ENCODE measurements at places on chromosomes 5 and 9.
A peak's percentile ranks its signal among the peaks of the same experiment; 100 is the strongest.

DNA sequence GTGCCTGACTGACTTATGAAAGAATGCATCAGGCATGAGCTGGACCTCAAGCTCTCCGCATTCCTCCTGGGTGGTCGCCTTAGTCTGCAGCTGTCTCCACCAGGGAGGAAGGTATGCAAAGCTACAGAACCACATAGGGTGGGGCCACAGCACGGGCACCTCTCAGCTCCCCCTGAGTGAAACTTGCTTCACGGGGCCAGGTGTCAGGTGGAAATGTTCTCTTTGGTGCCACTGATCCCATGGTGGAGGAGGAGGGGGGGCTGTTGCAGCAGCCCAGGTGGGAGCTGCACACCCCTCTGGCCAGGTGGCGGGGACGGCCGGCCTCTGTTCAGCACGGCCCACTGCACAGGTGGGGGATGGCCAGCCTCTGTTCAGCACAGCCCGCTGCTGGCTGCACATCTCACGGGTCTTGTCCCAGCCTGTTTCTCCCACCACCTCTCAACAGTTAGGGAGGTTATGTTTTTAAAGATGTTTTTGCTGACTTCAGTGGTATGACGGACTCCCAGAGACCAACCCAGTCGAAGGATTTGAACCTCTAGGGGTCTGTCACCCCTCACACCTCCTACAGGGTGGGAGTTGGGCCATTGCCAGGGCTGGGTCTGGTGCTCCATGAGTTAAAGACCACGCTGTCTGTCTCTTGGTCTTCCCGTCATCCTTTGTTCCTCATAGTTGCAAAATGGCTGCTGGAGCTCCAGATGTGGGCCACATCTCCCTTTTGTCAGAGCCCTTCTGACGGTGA lies 34.3 kb downstream of the MRPL36 start:
- DNase-seq, result no peak

- DNase-seq, result no peak
Observed at GRCh38 chr9:114304416-114305188, 18.3 kb upstream of the ORM1 start.

DNA sequence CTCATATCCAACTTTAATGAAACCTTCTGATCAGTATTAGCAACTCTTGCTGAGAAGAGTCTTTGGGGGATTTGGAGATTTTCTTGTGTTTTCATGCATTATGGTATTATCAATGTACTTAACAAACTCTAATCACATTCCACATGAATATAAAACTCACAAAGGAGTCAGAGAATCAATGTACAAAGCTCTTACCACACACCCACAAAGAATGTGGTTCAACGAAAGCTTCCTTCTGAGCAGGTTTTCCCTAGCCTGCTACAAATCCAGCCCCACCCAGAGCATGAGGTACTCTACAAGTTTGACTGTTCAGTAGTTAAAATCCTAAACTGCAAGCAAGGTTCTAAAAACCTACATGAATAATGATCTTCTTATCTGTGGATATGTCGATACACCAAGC lies 210.1 kb downstream of the TARS1 start:
- no peak for DNase-seq

GRCh38 chr5:58114324-58114723 lies 345.6 kb downstream of the PLK2 start:
- DNase-seq, result peak; percentile 83

DNA sequence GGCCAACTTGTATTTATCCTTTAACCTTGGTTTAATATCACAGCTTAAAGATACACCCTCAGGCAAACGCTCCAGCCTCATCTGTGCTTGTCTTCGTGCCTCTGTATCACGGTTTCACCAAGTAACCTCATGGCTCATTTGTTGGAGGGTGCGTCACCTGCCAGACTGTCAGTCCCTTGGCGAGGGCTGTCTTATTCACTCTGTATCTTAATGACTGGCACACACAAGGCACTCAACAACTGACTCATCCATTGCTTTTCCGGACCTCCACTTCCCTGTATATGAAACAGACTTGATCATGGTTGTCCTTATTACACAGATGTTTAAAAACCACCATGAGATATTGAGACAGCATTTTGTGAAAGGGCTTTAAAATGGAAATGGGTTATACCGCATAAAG lies 28.0 kb downstream of the LCP2 start:
- no peak for DNase-seq

- DNase-seq, result no peak
Observed at GRCh38 chr9:81145331-81145963, 543.9 kb downstream of the TLE1 start.

GRCh38 chr5:133977161-133977787 lies 8.8 kb upstream of the C5orf15 start:
- no peak for DNase-seq

GRCh38 chr9:93023521-93023815 lies 35.0 kb upstream of the SUSD3 start:
- DNase-seq, result no peak

DNA sequence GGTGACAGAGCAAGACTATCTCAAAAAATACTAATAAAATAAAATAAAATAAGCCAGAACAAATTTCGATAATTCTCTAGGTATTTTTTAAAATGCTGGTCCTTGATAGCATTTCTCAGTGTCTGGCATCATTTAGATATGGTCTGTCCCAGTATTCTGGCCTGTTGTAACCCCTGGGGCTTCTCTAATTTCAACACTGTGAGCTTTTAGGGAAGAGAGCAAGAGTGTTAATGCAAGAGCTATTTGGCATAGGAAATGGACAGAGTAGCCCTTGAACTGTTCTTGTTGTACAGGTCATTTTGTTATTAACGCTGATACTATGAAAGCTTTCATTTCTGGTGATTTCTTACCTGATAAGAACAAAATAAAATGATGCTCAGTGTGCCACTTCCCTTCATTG lies 112.2 kb upstream of the ZNF608 start:
- no peak for DNase-seq

DNA sequence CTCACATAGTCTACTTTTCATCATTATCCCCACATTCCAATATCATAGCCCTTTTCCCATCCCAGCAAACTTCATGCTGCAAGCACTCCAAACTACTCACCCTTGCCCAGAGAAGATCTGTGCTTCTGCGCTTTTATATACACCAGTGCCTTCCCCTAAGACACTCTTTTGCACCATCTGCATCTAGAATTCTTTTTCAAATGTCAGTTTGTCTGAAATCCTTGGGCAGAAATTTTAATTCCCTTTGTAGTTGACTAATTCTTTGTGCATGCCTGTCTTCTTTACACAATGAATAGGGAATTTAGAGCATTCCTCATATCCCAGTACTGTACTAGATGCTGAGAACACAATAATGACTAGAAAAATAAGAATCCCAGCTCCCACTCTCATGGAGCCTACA lies 298.9 kb downstream of the KCNN2 start:
- DNase-seq, result no peak

GRCh38 chr5:39758426-39758825 lies 333.6 kb upstream of the DAB2 start:
- DNase-seq, result peak; percentile 60

DNA sequence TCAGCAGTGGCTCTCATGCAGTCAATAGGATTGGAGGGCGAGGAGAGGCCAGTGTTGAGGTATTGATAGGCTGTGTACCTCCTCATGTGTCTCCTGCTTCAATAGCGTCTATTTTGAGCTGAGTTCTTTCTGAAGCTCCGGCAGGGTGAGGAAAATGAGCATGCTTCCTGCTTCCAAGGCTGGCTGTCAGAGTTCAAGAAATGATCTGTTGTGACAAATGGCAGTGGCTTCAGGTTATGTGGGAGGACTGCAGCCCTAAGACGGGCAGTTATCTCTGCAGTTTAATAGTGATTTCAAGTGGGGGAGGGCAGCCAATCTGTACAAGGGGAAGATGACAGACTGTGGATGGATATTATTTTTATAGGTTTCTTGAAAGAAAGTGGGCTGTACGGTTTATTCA lies 54.0 kb upstream of the CXCL14 start:
- no peak for DNase-seq

GRCh38 chr5:66410122-66410521 lies 186.1 kb upstream of the MAST4 start:
- no peak for DNase-seq

DNA sequence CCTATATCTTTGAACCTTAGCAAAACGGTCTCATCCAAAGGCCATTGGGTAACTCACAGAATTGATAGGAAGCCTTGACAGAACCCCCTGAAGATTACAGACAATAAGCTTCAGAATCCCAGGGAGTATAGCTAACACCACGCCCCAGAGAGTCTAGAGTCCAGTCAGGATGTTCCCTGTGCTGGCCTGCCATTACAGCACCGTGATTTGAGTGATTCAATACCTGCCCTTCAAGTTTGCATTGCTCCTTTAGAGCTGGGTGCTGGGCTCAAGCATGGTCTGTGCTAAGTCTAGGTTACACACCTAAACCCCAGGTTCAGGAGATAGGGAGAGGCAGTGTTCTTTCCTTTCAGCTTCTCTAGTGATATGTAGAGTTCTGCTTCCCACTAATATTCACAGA lies 90.5 kb downstream of the RASEF start:
- DNase-seq, result no peak

DNA sequence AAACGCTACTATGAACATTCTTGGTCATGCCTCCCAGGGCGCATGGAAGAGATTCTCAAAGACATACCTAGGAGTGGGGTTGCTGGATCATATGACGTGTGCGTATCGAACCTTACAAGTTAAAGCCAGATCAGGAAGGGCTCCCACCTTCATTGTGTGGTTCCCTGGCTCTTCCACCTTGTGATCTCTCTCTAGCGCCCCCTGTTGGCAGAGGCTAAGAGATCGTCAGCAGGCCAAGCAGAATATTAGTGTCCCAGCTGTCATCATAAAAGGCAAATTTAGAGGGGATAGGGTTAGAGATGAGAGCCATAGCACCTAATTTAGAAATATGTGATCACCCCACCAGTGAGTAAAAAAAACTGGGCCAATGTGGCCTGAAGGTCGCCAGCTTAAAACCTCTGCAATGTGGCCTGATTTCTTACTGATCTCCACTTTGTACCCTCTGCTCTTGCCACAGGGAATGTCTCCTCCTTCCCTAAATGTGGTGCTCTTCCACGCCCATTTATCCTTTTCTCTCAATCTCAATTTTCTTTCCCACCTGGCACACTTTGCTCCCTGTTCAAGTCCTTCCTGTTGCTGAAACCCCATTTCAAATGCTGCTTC lies 91.7 kb upstream of the SHB start:
- peak; percentile 64 for DNase-seq

DNA sequence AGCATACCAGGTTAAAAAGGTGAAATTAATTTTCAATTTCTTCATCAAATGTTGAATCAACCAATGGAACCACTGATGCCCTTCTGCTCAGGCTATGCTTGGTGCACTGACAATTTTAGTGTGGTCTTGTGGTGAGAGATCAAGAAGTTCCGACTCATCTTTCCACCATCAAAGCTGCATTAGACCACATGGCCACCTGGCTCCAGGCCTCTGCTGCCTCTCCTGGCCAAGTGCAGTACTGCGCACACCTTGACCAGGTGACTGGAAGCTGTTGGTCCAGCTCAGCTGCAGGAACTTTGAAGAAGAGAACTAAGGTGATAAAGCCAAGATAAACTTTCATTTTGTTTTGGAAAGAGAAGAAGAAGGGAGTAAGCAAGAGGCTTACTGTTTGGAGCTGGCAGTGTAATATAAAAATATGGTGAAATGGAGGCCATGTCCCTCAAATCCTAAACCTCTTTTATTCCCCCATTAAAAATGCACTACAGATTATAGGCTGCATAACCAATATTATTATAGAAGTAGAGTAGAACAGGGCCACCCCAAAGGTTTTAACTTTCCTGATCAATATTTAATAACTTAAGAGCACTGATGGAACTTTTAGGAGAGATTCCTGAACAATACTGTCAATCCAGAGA lies 315.5 kb upstream of the C9orf72 start:
- DNase-seq, result peak; percentile 0

- DNase-seq, result peak; percentile 38
Observed at GRCh38 chr9:115391168-115391825, 273.3 kb upstream of the TNC start.

- DNase-seq, result no peak
Observed at GRCh38 chr5:95619096-95619495, 791 bp upstream of the GPR150 start.

GRCh38 chr5:86665984-86666760 lies 48.4 kb downstream of the COX7C start:
- DNase-seq, result no peak

- DNase-seq, result no peak
Observed at GRCh38 chr9:137034039-137034708, 2.3 kb upstream of the FUT7 start.

Measured in EH (cell line).